Upper lobe of left lung (tissue), 6 donors: ENCODE measurements at places on chromosomes 4 and X.

GRCh38 chrX:40418146-40418812, 162.5 kb upstream of the ATP6AP2 start:
- DNase-seq: no peak

- DNase-seq: no peak
Observed at GRCh38 chr4:152299553-152299952, 236.3 kb downstream of the FBXW7 start.

DNA sequence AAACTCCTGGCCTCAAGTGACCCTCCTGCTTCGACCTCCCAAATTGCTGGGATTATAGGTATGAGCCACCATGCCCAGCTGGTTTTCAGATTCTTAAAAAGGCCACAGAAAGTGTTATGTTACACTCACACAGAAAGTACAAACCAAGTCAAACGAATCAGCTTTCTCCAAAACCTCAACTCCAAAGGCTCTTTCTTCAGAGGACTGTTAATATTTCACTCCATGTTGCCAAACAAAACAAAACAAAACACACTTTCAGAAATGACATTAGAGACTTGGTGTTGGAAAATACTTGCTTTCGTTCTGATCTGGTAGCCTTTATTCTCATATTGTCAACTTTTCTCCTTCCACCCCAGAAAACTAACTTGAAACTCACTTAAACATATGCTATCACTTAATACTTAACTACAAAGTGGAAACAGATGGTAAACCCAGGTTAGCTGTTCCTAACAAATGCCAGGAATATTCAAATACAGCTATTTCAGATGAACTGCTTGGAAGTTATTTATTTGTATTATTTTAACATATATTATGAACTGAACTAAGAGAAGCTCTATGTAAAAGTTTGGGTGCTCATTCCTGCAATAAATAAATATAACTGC, 34.7 kb downstream of the RLIM start:
- no peak for DNase-seq

- peak; percentile 78 for DNase-seq
Observed at GRCh38 chrX:53071604-53072417, 10.4 kb upstream of the TSPYL2 start.

DNA sequence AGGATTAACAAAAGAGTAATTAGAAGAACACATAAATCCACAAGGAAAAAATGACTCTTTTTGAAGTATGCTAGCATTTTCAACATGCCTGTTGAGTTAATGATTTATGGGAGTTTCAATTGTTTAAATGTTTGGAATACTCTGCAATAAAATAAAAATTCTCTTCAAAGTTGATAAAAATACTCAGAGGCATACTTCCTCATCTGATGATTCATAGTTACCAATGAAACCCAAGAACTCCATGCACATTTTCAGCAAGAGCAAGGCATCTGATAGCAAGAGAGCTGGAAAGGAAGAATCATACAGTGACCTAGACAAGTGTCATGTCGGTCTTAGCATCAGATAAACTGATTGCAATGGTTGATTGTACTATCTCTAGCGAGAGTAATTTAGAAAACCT, 443.7 kb upstream of the ATOH1 start:
- no peak for DNase-seq

DNA sequence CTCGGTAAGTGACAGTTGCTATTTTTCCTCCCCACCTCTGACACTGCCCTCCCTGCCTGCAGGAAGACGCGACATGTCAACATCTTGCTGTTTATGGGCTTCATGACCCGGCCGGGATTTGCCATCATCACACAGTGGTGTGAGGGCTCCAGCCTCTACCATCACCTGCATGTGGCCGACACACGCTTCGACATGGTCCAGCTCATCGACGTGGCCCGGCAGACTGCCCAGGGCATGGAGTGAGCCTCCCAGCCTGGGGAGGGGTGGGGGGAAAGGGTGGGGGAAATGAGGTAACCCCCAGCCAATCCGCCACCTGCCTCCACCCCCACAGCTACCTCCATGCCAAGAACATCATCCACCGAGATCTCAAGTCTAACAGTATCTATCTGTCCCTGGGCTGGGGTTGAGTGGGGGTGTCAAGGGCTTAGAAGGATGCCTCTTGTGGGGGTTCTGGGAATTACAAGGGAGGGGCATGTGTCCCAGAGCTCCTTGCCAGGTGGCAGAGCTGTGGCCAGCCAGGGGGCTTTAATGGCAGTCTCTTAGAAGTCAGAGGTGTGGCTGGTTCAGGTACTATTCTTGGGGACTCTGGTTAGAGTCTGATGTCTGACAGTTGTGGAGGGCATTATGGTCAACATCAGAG, 7.8 kb downstream of the ARAF start:
- DNase-seq: no peak
